Astrocyte (in vitro differentiated cells and primary cell): ENCODE measurements at places on chromosomes 6 and 20.

GRCh38 chr6:137661601-137662000 is 167.4 kb upstream of the OLIG3 start:
- DNase-seq: no peak

DNA sequence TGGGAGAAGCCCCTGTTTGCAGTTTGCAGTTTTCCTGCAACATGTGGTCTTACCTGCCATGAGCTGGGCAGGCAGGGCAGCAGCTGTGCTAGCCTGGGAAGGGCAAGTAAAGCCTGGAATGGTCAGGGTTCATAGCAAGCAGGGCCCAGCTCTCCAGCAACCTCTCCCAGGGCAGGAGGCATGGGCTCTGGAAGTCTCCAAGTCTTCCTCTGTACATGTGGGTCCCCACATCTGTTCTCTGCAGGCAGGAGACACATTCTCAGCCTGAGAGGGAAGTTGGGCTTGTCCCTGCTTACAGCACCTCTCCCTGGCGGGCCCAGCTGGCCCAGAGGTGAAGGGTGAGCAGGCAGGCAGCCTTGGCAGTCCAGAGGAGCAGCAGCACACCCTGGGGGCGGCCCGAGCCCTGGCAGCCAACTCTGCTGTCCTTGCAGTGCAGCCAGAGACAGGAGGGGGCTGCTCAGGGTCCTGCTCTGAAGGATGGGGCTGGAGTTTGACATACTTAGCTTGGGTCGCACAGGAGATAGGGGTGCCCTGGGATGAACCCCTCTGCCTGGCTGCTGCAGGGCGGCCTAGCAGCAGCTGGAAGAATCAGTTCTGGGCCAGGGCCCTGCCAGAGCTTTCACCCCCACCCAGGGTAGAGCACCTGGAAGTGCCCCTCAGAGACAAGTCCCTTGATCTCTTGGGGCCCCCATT is 176.0 kb downstream of the MRPL14 start:
- no peak for DNase-seq

DNA sequence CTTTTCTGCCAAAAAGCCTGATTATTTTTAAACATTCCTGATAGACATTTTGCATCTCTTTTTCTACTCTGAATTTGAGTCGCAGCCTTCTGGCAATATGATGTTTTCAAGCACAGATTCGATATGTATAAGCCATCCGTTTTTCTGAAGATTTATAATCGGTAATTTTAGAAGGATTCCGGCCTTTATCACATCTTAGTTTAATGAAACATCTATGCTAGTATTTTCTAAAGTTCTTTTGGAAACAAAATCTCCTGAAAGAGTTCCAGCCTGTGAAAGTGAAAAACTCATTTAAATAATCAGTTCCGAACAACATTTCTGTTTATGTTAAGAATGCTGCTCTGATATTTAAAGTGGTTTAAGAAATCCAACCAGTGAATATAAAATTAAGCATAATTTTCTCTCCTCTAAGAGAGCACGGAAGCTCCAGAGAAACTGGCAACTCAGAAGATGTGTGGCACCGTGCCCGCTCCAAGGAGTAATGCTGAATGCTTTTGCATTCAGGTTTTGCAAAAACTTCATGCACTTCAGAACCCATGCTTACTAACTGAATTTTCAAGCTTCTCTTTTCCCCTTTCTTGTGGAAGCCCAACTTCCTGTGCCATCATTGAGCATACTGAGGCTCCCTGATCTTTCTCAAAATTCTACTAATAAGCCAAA is 20.7 kb downstream of the NDUFAF4 start:
- DNase-seq: no peak

DNA sequence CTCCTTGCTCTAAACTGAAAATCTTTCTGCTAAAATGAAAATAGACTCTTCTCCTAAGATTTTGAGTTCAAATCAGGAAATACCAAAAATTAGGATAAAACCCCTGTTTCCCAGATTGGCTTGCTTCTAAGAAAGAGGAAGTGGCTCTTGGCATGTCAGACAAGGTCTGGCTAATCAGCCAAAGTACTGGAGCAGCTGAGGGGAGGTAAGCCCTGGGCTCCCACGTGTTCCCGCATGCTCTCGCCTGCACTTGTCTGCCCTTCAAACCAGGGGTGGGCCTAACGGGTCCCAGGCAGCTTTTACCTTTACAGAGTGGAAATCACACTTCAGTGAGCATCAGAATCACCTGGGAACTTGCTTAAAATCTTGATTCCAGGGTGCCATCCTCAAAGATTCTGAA is 43.2 kb upstream of the GABRR1 start:
- DNase-seq: no peak

DNA sequence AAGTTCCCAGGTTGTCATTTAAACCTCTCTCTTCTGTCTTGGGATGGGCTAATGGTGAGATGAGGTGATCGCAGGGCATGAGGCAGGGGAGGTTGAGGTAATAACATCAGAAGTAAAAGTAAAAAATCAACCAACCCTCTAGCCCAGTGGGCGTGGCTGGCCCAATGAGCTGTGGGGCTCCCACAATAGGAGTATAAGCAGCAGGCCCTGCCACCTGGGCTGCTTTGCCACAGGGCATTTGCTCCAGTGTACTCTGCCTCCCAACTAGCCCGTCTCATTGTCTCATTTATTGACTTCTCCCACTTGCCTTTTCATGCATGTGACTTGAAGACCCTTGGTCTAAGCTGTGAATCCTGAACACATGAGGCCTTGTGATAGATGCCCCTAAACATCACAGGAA is 62.8 kb downstream of the PHACTR3 start:
- DNase-seq: no peak

DNA sequence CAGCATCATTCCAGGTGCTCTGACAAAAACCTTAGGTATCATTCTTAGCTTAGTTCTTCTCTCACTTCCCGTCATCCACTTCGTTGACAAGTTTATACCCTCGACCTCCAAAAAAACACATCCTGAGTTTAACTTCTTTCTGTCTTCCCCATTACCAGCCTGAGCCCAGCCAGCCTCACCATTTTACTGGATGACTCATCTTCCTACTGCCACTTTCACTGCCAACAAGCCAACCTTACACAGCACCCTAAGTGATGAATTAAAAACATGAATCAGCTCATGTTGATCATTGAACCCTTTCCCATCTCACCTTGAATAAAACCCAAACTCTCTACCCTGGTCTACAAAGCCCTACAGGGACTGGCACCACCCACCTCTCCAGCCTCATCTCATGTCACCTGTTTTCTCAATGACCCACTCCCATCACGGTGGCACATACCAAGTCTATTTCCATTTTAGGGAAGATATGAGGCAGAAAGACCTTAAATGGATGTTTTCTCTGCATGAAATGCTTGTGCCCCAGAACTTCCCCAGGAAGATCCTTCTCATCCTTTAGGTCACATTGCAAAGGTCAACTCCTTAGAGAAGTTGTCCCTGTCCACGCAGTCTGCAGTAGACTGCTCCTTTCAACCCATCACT is 9.9 kb upstream of the UST start:
- no peak for DNase-seq

DNA sequence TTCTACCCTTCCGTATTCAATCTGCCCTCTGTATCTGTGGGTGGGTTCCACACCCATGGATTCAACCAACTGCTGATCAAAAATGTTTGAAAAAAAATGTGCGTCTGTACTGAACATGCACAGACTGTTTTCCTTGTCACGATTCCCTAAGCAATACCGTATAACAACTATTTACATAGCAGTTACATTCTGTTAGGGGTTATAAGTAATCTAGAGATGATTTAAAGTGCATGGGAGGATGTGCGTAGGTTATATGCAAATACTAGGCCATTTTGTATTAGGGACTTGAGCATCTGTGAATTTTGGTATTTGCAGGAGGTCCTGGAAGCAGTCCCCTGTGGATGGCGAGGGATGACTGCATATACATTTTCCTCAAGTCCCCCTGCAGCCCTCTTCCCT is 486.9 kb downstream of the PREX1 start:
- no peak for DNase-seq

DNA sequence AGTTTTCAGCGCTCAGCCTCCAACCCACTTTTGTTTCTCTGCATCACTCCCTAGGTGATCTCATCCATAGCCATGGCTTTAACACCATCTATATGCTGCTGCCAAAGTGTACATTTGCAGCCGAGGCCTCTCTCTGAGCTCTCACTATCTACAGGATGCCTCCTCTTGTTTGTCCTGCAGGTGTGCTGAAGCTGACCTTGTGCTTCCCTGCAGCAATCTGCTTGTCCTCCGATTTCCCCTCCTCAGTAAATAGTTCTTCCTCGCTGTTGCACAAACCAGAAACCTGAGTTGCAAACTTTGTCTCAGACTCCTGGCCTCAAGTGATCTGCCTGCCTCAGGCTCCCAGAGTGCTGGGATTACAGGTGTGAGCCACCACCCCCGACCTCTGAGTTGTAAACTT is 3.7 kb upstream of the TXNDC5 start:
- DNase-seq: no peak
